Activated naive CD8-positive, alpha-beta T cell treated with anti-CD3 and anti-CD28 coated beads, Interleukin-2, amount 10 ng/mL, durations not matched to agents 7 days and 5 days (primary cell): ENCODE measurements at places on chromosomes 7 and 10. TPM values are rescaled to one million over a fixed set of nuclear protein-coding genes. Genes with fewer than 3 reads are reported as not detected.

DNA sequence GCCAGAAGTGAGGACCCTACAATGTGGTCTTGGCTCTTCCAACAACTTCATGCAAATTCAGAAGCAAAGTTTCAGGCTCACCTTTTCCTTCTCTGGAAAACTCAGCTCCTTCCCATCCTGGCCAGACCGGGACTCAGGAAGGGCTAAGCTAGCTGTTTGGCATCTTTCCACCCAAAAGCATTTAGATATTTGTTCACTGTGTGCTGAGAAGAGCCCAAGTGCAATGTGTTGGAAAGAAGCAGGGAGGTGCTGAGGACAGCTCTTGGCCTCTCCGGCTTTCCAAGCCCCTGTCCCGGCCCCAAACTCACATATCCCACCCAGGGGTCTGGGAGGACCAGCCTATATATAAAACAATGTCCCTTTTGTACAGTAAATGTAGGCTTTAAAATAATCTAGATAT, 44.5 kb downstream of the MKI67 start:
- DNase-seq: no peak

- DNase-seq: peak; percentile 74
These were observed 47.4 kb downstream of the ALOX5 start for GRCh38 chr10:45421221-45422097.

GRCh38 chr7:28151965-28152364, 28.6 kb downstream of the JAZF1 start:
- DNase-seq: no peak

- no peak for DNase-seq
These were observed 47.2 kb upstream of the SFTPD start for GRCh38 chr10:79995979-79996634.

PIP gene
- not detected for total RNA-seq

ZFYVE27 gene
- total RNA-seq: 36.9 TPM

CACNA2D1 gene
- total RNA-seq: not detected
